ENCODE measurements at places on chromosomes 7 and 10. TPM values are rescaled to one million over a fixed set of nuclear protein-coding genes. Genes with fewer than 3 reads are reported as not detected.

The ASB15 gene
- total RNA-seq = not detected

The CALML3 gene
- not detected for total RNA-seq

The EPDR1 gene
- total RNA-seq = 99.6 TPM

The ANAPC16 gene
- total RNA-seq = 48.3 TPM

The MBL2 gene
- not detected for total RNA-seq

The PNLIPRP3 gene
- total RNA-seq = 0.06 TPM

The IGF2BP3 gene
- total RNA-seq = 63.3 TPM

The TUBB8 gene
- not detected for total RNA-seq

The CRYGN gene
- not detected for total RNA-seq

The GSAP gene
- 24.8 TPM for total RNA-seq
